ENCODE measurements at places on chromosomes 3 and 15.

DNA sequence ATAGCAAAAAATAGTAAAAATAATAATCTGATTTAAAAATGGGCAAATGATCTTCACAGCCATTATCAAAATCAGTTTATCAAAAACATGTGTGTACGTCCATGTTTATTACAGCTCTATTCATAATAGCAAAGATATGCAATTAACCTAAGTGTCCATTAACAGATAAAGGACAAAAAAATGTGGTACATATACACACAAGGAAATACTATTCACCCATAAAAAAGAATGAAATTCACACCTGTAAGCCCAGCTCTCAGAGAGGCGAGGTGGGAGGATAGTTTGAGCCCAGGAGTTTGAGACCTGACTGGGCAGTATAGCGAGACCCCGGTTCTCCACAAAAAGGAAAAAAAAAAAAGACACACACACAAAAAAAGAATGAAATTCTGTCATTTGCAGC, 82.6 kb upstream of the PPIB start:
- no peak for DNase-seq

GRCh38 chr3:5278666-5279065, 91.2 kb downstream of the EDEM1 start:
- no peak for DNase-seq

DNA sequence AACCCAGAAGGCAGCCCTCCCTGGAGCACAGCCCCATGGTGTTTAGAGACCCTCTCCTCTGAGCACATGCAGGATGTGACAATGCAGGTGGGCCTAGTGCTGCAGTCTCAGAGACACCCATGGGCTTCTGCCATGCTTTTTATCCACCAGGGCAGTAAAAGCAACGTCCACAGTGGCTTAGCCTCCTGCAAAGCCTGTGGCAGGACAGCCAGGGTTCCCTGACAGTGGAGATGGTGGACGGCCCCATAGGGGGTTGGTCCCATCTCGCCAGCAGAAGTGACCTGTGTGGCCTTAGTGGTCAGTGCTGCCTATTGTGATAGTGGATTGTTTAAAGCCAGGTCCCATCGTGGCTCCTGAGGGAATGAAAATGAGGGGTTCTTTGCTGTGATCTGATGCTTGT, 46.6 kb downstream of the APBA2 start:
- DNase-seq, result no peak

DNA sequence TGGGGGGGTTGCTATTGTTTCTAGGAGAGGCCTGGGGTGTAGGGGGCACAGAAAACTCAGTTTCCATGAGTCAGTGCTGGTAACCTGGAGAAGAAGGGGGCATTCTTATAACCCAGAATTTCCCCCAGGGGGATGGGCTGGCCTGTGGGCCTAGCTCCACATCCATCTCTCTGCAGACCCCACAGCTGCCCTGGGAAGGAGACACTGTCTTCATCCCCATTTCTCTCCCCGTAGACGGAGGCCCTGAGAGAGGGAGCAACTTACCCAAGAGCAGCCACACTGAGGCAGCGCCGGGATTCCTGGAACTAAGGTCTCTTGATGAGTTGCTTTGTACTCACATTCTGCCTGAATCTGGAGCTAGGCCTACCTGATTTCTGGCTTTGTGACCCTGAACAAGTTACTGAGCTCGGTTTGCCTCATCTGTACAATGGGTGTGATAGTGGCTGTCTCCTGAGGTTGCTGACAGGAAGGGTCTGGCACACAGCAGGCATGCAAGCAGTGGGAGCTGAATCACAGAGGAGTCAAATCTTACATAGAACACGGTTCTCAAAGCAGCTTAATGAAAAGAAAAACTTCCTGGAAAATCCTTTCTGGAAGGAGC, 55.0 kb upstream of the LCTL start:
- DNase-seq, result no peak

GRCh38 chr15:74262625-74263024, 26.5 kb downstream of the CCDC33 start:
- DNase-seq, result no peak

DNA sequence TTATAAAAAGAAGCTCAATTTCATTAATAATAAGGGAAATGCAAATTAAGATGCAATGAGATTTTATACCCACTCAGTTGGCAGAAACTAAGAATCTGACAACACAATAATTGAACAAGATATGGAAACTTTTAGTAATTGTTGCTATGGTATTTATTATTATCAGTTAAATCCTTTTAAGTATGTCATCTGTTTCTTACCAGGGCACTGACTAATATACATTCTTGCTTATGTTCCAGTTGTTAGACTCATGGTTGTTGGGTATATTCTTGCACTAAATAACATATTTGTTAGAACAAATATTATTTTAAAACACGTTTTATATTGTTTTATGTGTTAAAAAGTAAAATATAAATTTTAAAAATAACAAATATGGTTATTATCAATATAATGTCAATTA, 690.3 kb downstream of the MECOM start:
- DNase-seq, result no peak

DNA sequence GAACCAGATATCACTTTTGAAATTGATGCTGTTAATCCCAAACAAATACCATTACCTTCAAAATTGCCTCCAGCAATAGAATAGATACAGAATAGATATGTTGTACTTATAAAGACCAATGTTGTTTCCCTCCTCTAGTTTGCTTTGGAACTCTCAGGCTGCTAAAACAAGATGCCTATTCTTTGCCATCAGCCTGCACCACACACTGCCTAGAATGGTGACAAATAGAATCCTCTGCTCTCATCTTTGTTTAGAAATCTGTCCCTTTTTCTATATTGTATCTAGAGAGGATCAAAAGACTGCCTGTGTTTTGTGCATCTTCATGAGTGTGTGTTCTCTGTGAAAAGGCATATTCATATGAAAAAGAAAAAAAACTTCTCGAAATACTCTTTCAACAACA, 349.2 kb upstream of the CCDC54 start:
- no peak for DNase-seq

DNA sequence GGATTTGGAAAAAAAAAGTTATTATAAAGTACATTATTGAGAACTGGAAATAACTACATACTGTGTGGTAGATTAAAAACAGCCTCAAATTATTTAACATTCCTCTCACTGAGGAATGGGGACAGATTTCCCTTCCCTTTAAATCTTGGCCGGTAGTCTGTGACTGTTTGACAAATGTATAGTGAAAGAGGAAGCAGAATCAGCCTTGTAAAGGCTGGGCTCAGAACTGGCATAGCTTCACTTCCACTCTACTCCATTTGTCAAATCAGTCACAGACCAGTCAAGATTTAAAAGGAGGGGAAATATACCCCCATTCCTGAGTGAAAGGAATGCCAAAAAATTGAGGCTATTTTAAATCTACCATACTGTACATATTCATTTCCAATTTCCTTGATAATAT, 18.2 kb upstream of the B4GALT4 start:
- DNase-seq, result no peak

- DNase-seq, result no peak
Observed at GRCh38 chr15:84689858-84690257, 26.1 kb downstream of the SEC11A start.

- no peak for DNase-seq
Observed at GRCh38 chr15:75989045-75989444, 23.2 kb downstream of the NRG4 start.

DNA sequence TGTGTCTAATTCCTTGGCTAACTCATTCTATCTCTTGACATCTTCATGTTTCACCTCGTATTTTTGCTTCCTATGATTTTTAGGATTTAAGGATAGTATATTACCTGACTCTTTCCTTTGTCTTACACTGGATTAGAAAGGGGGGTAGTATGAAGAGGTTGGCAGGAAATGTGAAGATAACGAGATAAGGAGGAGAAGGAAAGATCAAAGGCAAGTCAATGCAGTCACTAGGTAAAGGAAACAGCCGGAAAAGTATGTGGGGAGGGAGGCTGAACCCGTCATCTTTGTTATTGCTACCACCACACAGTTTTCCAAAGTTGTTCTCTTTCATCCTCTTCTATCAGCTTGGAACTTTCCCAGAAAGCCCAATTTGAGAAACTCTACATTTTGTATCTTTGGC, 90.6 kb downstream of the SLC9A9 start:
- DNase-seq, result no peak

DNA sequence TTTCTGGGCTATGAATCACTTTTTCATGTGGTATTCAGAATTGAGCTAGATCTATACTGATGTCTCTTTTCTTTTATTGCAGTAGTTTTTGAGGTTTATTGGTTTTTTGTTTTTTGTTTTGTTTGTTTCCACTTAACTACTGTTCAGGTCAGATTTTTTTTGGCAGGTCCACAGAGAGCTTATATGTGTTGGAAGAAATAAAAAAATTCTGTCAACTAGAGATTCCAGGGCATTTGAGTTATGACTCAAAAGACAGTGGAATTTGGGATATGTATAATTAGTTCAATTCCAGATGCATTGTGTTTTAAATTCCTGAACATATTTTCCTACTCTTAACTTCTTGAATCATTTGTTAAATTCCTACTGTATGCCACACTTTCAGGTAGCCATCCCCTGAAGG, 727.2 kb downstream of the SI start:
- DNase-seq, result no peak
